ENCODE measurements at places on chromosomes 5 and 9. TPM values are rescaled to one million over a fixed set of nuclear protein-coding genes. Genes with fewer than 3 reads are reported as not detected.

Gene PCDHB9
- 4.3 TPM for polyA plus RNA-seq

DNA sequence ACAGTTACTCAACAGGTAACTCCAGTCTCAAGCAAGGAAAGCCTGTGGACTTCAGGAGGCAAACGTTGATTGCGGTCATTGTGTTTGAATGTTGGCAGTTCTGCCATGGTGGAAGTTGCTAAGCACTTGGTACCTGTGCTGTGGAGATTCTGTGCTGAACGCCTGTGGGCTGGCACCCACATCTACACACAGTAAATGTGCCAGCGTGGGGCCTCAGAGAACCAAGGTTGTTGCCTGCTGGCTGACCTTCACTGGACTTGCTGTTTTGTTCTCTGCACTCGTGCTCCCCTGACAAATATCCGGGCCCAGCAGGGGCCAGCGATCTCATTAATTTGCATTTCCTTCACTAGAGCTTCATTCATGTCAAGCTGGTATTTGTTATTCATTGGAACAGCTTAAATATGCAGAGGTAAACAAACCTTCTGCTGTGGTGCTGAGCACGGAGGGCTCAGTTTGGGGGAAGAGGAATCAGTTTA lies 141.8 kb downstream of the PRKACG start:
- no peak for DNase-seq

GRCh38 chr9:1879501-1879900 lies 135.6 kb upstream of the SMARCA2 start:
- no peak for DNase-seq

GRCh38 chr9:242461-243080 lies 27.9 kb downstream of the DOCK8 start:
- no peak for DNase-seq

GRCh38 chr5:2430606-2431005 lies 320.9 kb downstream of the IRX2 start:
- DNase-seq = no peak

Data from right renal cortex interstitium (tissue), 3 donors.